ENCODE measurements at places on chromosomes 3 and 15.

DNA sequence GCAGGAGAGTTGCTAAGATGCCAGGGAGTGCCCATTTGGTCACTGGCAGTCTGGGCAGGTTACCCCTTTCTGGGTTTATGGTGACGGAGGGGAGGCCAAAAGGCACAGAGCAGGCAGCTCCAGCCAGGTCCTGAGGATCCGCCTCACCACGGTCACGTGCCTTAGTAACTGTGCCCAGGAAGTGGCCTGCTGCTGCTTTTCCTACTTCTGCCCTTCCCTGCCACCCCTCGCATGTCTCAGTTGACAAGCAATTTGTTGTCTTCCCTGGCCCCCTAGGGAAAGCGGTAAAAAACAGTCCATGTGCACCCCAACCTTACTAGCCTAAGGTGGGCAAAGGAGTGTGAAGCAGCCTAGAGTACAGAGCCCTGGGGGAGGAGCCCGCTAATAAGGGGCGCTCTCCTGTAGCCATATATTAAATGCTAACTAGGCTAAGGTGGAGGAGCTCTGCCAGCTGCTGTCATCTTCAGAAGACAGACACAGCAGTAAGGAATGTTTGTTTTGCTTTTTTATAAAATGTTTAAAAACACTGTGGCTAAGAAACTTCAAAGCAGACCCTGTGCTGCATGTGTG lies 9.1 kb upstream of the LIPH start:
- DNase-seq, result no peak

DNA sequence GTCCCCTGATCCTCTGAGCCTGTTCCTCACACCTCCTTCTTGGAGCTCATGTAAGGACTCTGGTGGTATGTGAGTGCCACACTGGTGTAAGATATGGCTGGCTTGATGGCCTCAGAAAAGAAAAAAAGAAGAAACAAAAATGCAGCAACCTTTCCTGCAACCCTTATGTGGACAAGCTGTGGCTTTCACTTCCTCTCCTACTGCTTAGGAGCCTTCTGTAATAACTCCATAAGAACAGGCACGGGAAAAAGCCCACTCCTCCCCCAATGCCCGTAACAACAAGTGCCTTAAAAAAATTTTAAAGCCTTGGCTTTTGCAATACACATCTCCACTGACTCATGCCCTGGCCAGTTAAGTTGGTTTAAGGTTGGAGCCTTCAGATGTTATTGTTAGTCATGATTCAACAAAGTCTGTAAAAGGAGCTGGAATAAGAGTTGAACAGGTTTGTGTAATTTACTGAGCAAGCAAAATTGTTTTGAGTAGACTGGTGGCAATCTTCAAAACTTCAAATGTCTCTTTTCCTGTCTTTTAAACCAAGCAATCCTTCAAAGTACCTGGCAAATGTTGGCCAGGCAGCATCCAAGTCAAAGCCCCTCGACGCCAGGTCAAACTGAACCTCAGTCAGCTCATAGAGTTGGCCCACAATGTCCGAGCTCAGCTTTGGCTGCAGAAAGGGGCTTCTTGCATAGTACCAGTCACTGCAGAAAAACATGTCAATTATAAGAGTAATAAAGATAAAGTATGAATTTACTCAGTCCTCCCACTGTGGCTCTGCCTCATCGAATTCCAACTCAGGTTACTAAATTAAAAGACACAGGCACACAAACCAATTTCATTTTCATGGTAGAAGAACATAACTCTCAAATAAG lies 22.9 kb downstream of the FYCO1 start:
- no peak for DNase-seq

GRCh38 chr15:92141607-92142006 lies 252.1 kb upstream of the ST8SIA2 start:
- no peak for DNase-seq

- DNase-seq, result no peak
These were observed 1.5 kb downstream of the TYRO3 start for GRCh38 chr15:41560572-41560874.

DNA sequence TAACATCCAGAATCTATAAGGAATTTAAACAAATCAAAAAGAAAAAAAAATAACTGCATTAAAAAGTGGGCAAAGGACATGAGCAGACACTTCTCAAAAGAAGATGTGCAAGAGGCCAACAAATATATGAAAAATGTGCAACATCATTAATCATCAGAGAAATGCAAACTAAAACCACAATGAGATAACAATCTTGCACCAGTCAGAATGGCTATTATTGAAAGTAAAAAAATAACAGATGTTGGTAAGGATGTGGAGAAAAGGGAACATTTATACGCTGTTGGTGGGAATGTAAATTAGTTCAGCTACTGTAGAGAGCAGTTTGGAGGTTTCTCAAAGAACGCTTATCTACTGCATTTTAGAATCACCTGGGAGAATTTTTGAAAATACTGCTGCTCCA lies 186.1 kb downstream of the OTOL1 start:
- no peak for DNase-seq

DNA sequence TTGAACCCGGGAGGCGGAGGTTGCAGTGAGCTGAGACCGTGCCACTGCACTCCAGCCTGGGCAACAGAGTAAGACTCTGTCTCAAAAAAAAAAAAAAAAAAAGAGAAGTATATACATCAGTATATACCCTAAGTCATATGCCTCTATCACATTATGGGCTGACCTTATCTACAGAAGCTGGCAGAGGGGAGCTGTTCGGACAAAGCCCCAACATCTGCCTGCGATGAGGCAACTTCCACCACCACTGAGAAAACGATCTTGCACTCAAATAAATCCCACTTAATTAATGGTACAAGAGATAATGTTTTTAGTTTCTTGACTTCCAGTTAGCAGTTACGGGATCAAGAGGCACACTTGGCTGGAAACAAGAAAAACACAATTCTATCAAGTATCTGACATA lies 2.2 kb downstream of the GLT8D1 start:
- DNase-seq, result no peak

GRCh38 chr15:88657326-88658069 lies 18.7 kb downstream of the ISG20 start:
- DNase-seq, result no peak

GRCh38 chr15:36430280-36430679 lies 149.1 kb upstream of the CDIN1 start:
- DNase-seq, result no peak

- no peak for DNase-seq
These were observed 474.8 kb upstream of the CNTN4 start for GRCh38 chr3:1623896-1624295.

DNA sequence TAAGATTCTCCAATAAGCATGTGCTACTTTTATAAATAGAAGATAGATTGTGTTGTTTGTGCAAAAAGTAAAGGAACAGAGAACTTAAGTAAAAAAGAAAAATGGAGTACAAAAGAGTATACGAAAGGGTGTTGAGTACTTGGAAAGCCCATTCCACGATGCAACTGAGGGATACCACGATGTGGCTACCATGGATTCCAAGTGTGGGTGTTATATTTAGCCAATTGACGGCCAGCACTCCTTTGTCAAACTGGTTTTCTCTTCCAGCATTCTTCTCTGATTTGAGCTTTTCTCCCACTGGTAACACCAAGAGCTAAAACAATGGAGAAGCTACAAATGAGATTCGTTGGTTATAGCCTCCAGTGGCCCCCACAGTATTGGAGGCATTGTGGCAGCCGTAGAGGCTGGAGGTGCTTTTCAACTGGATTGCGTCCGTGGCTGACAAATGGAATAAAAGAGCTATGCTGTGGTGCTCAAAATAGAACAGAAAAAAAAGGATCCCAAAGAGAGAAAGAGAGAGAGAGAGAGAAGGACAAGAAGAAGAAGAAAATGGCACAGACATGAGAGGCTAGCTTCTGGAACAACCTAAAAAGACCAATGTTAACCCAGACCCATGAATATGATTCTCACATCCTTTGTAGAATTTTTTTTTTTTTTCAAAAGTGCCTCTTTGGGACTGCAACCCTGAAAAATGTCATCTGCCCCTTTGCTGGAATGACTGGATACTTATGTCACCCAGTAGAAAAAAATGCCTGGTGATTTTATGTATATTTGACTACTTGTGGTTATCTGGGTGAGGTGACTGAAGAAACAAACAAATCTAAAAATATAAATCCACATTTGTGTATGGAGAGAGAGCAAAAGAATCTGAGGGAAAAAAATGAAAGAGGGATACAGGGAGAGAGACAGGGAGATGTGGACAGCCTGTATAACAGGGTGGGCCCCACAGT lies 345.1 kb downstream of the RORA start:
- no peak for DNase-seq

GRCh38 chr15:70050441-70050840 lies 47.3 kb downstream of the TLE3 start:
- no peak for DNase-seq

DNA sequence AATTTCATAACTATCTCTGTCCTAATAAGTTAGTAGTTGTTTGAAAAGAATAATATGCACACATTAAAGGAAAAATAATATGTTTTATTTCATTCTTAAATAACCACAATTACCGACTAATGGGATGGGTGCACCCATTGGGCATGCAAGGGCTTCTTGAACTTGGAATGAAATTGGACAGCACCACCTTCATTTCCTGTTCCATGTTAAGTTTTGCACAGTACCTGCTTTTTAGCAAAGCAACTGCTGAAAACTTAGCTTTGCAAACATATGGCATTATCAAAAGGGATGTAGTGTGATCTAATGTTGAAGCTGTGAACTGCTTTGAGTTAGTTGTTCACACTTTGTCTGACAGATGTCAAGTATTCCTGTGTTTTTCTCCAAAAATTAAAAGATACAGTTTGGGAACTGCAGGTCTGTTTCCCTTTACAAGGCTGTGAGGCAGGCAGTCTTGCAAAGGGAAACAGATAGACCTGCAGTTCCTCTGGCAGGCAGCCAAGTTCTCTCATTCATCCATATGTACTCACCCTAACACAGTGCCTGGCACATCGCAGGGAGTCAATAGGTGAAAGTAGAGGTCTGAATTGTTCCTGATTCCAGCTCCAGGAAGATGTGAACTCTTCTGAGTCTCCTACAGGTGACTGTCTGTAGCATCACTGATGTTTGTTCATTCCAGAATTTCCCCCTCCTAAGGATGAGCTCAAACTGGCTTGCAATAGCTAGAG lies 64.3 kb upstream of the GOLGA8B start:
- no peak for DNase-seq

DNA sequence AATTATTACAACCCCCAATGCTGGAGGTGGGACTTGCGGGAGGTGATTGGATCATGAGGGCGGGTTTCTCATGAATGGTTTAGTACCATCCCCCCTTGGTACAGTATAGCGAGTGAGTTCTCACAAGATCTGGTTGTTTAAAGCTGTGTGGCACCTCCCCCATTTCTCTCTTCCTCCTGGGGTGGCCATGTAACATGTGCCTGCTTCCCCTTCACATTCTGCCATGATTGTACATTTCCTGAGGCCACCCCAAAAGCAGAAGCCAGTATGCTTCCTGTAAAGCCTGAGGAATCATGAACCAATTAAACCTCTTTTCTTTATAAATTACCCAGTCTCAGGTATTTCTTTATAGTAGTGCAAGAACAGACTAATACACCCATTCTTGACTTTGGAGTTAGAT lies 20.3 kb upstream of the PROK2 start:
- no peak for DNase-seq

DNA sequence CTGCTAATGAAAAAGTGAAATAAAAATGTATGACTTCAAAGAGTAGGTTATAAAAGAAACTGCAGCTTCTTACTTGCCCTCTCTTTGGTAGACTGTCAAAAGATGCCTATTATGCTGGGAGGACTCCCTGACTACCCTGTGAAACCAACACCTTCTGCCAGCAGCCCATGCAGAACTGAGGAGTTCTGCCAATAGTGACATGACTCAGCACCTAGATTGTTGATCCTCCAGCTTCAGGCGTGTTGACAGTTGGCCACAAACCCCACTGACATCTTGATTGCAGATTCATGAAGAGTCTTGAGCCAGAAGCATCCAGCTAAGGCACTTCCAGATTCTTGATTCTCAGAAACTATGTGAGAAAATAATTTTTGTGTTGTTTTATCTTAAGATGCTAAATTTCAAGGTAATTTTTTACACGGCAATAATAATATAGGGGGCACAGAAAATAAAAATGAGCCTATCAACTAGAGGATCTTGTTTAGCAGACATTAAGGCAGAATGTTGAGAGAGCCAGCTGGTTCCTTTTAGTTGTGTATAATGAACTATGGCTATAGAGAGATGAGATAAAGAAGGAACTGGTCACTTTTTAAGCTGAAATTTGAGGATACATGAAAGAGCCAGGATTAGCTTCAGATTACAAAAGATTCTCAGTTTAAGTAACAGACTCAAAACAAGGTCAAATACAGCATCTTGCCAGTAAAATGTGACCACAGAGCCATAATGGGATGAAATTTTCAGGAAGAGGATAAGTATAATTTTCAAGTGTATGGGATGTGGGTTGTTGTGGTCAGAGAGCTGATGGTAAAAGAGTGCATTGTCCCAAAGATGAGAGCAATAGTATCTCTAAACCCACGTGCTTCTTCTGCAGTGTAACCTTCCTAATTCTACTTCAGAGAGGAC lies 588.7 kb upstream of the CBLB start:
- no peak for DNase-seq

GRCh38 chr3:113551820-113552219 lies 19.5 kb downstream of the SIDT1 start:
- DNase-seq, result no peak

DNA sequence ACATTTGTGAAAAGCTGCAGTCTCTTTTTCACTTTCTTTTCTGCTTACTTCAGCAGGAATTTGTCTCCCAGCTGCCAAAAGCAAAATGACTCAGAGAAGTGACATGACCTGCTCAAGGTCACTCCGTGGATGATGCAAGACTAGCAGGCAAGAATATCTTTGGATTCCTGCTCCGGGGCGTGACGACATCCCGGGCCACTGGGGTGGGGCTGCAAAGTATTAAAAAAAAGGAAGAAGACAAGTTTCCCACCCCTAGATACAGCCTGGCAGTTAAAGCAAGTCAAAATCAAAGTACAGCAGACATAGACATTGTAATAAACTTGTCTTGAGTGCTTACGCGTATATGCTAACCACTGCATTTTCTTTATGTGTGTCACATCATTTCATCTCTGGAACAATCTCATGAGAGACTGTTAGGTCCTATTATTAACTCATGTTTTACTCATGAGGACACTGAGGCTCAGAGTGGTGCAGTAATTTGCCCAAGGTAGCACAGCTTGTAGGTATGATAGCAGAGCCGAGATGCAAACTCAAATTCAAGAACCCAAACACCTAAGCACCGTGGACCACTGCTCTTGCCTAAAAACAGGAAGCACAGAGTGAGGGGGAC lies 485.2 kb upstream of the PROK2 start:
- no peak for DNase-seq

GRCh38 chr3:1446531-1446930 lies 353.7 kb downstream of the CNTN6 start:
- peak; percentile 45 for DNase-seq

DNA sequence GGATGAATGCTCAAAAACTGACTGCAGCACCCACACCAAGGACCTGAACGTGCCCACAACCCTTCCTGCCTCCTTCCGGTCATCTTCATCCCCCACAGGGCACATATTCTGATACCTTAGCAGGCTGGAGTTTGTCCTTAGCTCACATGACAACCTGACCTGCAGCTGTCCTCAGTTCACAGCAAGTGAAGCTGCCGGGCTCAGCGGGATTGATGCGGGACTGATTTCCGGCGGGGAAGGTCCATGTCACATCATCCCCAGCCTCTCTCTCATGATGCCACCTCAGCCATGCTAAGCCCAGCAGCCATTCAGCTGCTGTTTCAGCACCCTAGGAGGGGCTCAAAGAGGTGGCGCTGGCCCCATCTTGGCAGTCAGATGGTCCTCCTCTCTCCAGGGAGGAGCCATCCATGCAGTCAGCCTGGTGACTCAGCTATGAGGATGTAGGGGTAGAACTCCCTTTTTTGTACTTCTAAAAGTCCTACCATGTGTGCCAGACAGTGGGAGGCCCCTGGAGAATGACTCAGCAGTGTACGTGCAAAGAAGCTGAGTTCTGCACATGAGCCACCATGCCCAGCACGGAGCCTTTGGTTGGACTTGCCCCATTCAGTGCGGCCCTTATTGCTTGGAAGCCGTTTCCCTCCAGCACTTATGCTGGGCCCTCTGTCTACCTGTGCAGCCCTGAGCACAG lies 9.5 kb downstream of the CA12 start:
- peak; percentile 72 for DNase-seq

Measured in putamen (tissue), 1 donor.